NCI-H1436 (cell line): ENCODE measurements at places on chromosomes 4 and X.

- DNase-seq: peak; percentile 63
These were observed at the start of gene PRSS12 for GRCh38 chr4:118352843-118353533. PRSS12 (minus strand) TSS chr4:118353003; CDS start chr4:118352720, 283 bp downstream.

GRCh38 chr4:27643101-27643500 is 782.5 kb downstream of the STIM2 start:
- DNase-seq: no peak

- no peak for DNase-seq
These were observed 28.3 kb upstream of the MAP9 start for GRCh38 chr4:155405059-155405458.

DNA sequence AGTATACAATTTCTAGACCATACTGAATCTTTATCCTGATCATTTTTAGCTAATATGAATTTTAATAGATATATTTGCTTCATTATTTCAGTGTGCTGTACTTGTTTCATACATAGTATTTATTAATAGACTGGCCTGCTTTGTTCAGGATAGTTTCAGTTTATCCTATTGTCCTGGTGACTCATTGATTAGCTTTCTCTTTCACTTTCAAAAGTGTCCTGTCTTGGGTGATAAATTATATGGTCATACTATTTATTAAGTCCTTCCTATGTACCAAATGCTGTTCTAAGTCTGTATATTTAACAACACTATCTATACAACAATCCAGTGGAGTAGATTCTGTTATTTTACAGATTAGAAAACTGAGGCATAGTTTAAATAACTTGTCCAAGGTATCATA is 153.8 kb upstream of the RAPGEF2 start:
- no peak for DNase-seq

DNA sequence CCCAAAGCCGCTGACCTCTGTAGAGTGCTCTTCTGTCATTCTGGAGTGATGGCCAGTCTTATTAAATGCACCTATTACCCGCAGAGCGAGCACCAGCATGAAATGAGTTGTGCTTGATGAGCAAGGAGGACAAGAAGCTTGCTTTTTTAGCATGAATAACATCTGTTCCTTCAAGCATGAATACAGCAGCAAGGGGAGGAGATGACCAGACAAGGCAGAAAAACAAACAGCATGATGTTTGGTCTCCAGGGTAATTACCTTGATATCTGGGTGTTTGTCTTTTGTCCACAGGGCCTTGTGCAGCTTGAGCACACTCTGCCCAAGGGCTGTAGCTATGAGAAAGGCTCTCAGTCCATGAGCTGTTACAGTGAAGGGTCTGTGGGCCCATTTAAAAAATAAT is 324.8 kb upstream of the DDX53 start:
- no peak for DNase-seq

GRCh38 chrX:72475338-72475737 is 97.3 kb downstream of the HDAC8 start:
- DNase-seq: no peak

DNA sequence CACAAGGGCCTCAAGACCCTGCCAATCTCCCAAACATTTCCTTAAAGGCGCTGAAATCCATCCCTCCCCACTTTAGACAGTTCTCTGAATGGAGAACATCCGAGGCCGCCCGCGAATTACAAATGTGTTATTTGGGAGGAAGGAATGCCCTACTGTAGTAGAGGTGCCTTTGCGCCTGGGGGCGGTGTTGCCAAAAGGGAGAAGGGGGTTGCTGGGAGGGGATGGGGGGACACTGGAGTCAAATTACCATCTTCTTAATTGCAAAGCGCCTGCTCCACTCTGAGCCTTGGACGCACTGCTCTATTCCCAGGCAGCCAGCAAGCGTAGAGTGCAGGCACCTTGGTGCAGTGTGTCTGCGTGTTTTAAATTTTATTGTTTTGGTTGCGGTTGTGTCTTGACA is 2.7 kb downstream of the TMEM255A start:
- peak; percentile 86 for DNase-seq

GRCh38 chr4:3492741-3493719 is 29.9 kb downstream of the DOK7 start:
- DNase-seq: no peak

- no peak for DNase-seq
These were observed 92.2 kb upstream of the TRIM2 start for GRCh38 chr4:153112041-153112441.

DNA sequence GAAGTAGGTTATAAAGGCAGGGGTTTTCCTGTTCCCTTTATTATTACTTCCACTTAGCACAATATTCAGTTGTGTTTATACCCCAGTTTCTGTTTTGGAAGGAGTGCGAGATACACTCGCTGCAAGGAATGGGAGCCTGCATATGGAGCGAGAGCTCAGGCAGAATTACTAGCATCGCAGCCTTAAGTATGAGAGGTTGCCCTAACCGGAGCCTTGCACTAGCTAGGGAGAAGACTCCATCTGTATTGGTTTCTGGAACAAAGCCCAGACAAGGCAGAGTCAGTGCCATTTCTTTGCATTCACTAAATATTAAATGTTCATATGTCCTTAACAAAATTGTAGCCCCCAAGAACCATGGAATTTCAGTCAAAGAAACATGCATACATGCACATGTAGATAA is 6.2 kb upstream of the DCTD start:
- DNase-seq: no peak

DNA sequence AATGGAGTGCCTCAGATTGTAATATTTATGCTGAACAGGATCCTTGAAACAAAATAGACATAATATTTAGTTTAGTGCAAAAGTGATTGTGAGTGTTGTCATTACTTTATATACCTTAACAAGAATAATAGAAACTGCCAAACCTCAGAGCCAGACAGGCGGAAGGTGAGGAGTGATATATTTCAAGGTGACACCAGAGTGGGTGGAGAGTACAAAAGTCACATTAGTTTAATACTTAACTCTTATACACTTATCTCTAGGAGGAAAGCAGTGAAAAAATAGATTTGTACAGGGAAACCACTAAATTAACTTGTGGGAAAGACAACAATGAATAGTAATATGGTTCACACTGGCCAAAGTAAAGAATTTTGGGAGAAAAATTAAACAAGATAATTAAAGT is 342.8 kb upstream of the NDST4 start:
- no peak for DNase-seq

DNA sequence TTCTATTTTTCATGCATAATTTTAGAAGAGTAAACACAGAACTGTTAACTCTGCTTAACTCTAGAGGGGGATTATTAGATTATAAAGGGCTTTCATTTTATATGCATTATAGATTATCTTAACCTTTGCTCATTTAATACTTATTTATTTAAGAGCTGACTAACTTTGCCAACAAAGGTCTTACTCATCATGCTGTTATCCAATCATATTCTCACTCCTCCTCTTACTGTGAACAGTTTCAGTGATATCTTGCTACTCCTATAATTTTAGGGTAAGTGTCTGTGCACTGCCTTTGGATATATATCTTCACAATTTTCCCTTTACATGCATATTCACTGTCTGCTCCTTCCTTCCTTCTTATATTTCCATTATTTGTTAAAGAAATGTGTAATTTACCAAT is 1814.9 kb downstream of the STIM2 start:
- no peak for DNase-seq

- DNase-seq: no peak
These were observed 122.4 kb upstream of the NAP1L5 start for GRCh38 chr4:88819818-88820697.

DNA sequence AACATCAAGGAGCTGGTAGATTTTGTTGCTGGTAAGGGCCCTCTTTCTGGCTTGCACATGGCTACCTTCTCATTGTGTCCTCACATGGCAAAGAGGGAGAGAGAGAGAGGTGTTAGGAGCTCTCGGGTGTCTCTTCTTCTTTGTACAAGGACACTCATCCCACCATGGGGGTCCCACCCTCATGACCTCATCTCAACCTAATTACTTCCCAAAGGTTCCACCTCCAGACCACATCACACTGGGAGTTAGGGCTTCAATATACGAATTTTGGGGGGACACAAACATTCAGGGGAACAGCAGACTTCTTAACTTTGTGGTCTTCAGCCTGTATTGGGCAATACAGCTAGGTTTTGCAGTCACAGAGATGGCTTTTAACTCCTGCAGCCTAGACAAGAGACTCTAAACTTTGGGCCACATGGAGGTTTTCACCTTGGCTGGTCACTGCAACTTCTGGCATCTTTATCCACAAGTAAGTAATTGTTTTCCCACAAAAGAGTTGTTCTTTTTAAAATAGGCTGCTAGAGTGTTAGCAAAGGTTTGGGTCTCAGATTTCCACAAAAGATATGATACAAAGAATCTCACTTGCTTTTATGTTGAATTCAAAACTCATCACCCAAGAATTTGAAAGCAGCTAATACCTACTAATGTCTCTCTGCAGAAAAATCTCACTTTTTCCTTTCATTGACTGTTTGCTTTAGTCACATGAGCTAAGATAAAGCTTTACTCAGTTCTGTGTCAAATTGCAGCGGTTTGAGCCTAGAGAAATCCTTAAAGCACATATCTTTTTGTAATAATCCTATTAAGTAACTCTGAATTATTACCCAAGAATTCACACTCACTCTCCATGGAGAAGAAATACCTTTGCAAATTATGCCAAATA is 39.6 kb upstream of the BBS12 start:
- DNase-seq: no peak

GRCh38 chrX:36684053-36684452 is 324.1 kb upstream of the FAM47C start:
- DNase-seq: no peak

DNA sequence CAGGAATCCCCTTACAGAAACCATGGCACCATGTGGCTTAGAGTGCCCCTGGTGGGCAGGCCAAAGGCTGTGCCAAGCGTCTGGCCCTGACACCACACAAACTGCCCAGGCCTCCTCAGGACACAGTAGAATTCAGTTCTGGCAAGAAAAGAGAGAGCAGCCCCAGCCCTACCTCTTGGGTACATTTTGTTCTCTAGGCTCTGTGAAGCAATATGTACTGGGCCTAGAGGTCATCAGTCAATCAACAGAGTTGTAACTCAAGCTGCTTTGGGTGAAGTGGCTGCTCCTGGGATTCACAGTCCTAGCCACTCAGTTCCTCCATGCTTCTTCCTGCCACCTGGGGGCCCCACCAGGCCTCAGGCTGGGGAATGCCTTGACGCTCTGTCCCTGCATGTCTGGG is 158.1 kb upstream of the MAMLD1 start:
- no peak for DNase-seq
